ENCODE measurements at places on chromosomes 4 and X.

- DNase-seq, result no peak
Measured at GRCh38 chr4:124754681-124755080, 42.1 kb upstream of the ANKRD50 start.

GRCh38 chrX:19883878-19884277 is 3.5 kb downstream of the SH3KBP1 start:
- no peak for DNase-seq

DNA sequence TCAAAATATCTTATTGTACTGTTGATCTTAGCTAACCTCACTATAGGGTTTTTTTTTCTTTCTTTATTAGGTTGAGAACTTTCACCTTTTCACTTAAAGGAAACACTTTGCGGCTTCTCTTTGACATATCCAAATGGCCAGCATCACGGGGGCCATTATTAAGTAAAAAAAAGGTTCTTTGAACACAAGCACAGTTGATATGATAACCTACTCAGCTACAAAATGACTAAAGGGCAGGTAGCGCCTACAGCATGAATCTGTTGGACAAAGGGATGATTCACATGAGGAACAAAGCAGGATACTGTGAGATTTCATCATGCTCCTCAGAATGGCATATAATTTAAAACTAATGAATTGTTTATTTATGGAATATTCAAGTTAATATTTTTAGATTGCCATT is 119.6 kb downstream of the CCSER1 start:
- DNase-seq, result no peak

- DNase-seq, result no peak
Measured at GRCh38 chrX:130877892-130878341, 25.1 kb downstream of the ENOX2 start.

DNA sequence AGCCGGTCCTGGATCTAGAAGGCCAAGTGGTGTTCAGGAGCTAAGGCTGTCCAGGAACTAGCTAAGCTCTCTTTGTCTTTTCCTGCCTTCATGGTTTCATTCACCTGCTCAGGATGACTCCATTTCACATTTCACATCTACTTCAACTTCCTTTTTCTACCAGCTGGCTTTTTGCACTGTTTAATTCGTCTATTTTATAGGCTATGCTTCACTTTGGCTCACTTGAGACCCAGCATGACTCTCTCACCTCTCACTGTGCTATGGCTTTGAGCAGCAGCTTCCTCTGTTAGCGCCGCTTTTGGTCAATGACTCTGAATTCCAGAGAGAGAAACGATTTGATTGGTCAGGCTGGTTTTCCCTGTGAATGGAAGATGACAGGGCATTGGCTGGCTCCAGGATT is 213.5 kb upstream of the CLNK start:
- DNase-seq, result no peak

DNA sequence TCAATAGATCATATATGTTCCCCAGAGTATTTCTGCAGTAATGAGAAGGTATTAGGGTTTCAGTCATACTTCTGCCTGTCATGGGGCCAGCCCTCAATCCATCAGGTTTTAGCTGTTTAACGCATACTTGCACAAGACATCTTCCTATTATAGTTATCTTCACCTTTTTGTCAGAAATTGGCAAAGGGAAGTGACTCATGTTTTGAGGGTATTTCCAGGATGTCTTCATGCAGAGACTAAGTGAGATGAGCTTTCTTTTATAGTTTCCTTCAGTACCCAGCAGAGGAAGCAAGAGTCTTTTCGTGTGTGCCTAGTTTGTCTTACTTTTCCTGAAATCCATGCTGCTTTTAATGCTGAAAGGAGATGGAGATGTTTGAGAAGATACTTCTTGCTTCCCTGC is 9.5 kb downstream of the CSTF2 start:
- no peak for DNase-seq

DNA sequence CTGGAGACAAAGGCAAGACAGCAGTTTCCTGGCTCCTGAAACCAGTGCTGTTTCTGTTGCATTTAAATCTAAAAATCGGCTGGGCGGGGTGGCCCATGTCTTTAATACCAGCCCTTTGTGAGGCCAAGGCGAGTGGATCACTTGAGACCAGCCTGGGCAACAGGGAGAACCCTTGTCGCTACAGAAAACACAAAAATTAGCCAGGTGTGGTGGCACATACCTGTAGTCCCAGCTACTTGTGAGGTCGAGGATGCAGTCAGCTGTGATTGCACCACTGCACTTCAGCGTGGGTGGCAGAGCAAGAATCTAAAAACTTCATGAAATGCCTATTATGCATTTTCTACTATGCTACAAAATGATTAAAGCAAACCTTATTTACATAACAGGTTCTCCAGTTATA is 205.4 kb upstream of the ITM2A start:
- no peak for DNase-seq

GRCh38 chr4:8906991-8907595 is 35.5 kb upstream of the HMX1 start:
- no peak for DNase-seq

DNA sequence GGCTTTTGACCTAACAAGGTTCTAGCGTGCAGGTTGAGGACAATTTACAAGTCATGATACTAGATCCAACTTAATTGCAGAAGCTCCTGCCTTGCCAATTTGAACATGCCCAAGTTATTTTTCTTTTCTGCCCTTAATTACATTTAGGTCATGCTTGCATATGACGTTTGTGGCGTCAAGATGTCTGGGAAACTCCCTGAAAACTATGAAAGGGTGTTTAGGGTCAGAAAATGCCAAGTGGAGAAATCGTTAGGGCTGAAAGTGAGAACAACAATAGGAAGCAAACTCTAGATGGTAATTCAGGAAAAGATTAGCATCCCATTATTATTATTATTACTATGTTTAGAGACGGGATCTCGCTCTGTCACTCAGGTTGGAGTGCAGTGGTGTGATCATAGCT is 38.2 kb upstream of the PLAC8 start:
- DNase-seq, result no peak

DNA sequence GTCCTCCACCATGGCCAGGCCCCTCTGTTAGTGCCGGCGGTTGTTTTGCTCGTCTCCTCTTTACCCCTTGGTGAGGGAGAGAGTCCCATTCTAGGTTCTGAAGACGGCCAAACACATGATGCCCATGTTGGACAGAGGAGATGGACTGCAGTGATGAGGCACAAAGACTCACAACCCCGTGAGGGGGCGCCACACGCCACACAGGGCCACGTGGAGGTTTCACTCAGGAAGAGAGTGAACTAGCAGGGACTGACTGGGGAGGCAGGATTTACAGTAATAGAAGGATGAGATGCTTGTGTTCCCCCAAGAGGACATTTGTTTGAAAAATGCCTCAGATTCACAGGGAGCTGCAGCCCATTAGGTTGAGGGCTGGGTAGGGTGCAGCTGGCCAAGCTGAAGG is 655.3 kb upstream of the FRG1 start:
- DNase-seq, result no peak

- no peak for DNase-seq
Measured at GRCh38 chrX:92247076-92247475, 467.9 kb downstream of the PCDH11X start.

DNA sequence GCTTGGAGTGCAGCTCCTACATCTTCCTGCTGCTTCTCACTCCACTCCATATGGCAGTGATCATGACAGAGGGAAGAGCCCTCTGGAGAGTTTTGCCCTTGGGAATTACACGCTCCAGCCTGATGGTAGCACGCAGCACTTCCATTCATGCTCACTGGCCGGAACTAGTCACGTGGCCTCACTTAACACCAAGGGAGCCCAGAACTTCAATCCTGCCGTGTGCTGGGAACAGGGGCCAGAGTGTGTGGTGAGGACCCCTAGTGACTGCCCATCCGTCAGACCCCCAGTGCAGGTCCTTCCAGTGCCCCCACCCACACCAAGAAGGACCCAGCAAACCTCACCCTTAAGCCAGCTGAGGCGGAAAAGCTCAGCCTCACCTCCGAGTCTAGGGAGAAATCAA is 230.7 kb downstream of the EVC2 start:
- no peak for DNase-seq

- no peak for DNase-seq
Measured at GRCh38 chr4:151519728-151520415, 110.9 kb downstream of the FHIP1A start.

DNA sequence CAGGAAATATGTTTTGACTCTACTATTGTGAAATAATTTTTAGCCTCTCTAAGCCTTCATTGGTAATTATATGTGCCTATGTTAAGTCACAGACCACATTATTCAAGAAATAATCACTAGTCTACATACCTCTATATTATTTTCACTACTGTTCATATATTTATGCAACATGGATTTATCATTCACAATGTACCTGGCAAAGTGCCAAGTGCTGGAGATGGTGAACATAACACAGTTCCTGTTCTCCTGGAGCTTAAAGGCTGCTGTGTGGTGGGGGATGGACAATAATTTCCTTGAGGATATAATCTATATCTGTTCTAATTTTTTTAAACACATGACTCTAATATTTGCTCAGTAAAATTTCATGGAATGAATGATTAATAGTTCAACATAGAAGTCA is 527.7 kb upstream of the CXorf51A start:
- no peak for DNase-seq

DNA sequence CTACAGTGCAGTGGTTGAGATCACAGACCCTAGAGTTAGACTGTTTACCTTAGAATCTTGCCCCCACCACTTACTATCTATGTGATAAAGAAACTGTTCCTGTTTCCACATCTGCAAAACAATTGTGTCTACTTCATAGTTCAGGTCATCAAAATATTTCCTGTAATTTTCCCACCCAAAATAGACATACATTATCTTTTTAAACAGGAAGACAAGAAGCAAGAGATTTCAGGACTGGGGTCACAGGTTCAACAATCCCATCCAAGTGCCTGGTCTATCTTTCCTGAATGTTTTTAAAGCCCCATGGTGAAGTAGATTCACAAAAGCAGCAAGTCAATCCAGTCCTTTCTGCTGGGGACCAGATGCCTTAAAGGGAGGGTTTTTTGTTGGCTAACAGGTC is 41.8 kb upstream of the CT47C1 start:
- DNase-seq, result no peak

DNA sequence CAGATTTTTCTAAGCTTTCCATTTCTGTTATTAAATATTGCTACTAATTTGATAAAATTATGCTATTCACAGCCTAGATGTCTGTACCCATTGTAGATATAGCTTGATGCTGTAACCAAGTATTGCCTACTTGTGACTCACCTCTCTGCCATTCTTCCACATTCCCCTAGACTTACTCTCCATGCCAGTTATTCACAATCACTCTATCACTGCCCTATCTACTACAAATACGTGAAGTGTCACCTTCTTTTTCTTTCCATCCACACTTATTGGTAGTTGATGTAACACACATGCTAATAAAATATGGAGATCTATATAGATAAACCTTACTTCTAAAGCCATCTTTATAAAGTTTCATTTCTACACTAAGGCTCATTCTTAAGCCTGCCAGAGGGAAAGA is 179.4 kb upstream of the PACRGL start:
- no peak for DNase-seq

GRCh38 chrX:63918611-63919010 is 133.6 kb upstream of the ARHGEF9 start:
- no peak for DNase-seq

GRCh38 chr4:75639124-75639695 is 8.9 kb upstream of the CDKL2 start:
- no peak for DNase-seq

GRCh38 chr4:84578540-84579402 is 4.2 kb upstream of the CDS1 start:
- no peak for DNase-seq

- no peak for DNase-seq
Measured at GRCh38 chr4:6109842-6110560, 90.3 kb downstream of the JAKMIP1 start.

- no peak for DNase-seq
Measured at GRCh38 chr4:6926081-6926480, 16.5 kb downstream of the TBC1D14 start.

DNA sequence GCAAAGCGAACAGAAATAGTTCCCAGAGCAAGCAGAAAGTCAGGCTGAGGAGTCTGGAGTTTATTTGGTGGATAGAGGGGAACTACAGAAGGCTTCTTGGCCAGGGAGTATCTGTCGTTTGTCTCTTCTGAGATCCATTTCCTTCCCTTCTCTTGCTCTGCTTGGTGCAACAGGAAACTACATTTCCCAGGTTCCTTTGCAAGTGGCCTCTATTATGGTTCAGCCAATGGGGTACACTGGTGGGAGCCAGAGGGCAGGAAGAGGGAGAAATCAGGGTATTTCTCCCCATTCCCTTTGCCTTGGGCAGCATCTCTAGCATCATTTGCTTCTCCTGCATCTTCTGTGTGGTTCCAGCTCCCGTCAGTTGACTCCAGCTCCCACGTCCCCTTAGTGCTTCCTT is 142.1 kb downstream of the BCOR start:
- DNase-seq, result no peak

GRCh38 chr4:47195706-47196105 is 164.3 kb downstream of the GABRB1 start:
- DNase-seq, result no peak

DNA sequence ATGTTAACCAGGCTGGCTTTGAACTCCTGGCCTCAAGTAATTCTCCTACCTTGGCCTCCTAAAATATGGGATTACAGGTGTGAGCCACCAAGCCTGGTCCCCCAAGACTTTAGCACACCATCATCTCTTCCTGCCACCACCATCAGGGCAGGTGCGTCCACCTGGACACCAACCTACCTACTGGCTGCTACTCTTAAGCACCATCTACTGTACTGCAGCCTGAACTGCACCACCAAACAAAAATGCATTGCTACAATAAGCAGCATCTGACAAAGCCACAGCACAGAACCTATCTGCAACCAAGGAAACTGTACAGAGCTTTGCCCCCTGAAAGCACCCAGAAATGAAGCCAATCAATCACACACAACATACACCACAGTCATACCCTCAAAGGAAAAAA is 139.7 kb downstream of the EFHC2 start:
- DNase-seq, result no peak

DNA sequence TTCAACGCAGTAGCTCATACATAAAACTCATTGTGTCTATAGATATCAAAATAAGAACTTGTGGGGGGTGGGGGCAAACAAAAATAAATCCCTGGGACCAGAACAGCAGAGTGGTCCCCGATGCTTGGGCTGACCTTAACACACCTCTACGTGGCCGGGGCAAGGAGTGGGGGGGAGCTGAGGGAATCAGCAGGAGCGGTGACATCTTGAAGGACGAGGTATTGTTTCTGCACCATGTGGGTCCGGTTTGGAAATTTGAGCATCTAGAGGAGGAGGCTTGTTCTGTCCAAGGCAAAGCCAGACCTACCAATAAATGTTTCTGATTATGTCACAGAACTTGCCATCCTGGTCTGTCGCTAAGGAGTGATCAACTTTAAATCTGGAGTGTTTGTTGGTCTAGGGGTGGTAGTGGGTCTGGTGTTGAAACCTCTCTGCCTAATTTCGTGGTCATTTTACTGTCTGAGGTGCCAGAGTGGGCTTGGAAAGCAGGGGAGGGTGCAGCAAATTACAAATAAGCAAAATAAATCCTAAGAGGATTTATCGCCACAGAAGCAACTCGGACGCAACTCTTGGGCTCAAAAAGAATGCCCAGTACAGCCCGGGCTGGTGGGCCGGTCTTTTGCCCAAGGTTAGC is 774 bp upstream of the RAPGEF2 start:
- DNase-seq, result no peak

GRCh38 chr4:107629318-107629717 is 90.7 kb downstream of the PAPSS1 start:
- no peak for DNase-seq

DNA sequence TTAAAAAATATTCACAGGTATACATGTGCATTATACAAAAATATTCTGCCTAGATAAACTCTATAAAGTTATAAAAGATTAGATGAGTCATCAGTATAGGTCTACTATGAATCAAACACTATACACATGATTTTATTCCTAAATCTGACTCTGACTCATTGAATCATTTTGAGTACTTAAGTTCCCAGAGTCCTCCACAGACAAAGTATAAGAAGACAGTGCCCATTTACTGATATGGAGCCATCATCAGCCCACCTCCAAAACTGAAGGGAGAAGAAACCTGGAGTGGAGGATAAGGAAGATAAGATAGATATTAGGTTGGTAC is 28.7 kb upstream of the ANTXR2 start:
- no peak for DNase-seq

Data from esophagus muscularis mucosa (tissue), 4 donors.